Activated naive CD4-positive, alpha-beta T cell (primary cell): ENCODE measurements at places on chromosomes 6 and 20.

DNA sequence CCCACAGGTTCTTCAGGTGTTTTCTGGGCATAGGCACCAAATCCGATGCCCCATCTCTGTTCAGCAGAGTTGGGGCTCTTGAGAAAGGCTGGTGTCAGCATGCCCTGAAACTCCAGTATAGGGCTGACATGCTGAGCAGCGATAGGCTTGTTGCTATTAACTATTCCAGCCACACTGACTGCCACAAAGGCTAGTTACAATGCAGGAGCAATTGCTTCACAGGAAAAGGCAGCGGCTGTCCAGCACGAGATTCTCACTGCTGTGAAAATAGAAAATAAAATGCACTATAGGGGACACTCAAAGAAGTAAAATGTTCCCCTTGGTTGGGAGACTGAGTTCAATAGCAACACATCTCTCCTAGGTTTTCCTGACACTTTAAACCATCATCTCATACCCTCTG lies 112.4 kb downstream of the BFSP1 start:
- no peak for DNase-seq

DNA sequence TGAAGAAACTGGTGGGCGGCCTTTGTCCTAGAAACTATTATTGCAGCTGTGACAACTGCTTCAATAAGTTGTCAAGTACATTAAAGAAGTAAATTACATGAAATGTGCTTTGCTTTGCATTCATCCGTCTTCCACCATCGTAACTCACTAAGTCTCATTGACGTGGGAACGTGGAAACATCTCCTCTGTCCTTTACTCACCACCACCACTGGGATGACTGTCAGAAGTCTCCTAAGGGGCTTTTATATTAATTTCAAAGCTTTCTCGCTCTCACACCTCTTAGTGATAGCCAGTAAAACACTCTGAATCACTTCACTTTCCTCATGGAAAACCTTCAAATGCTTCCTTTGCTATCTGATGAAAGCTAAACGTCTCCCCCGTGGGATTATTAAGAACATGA lies 111.9 kb upstream of the SLC2A12 start:
- DNase-seq: no peak

DNA sequence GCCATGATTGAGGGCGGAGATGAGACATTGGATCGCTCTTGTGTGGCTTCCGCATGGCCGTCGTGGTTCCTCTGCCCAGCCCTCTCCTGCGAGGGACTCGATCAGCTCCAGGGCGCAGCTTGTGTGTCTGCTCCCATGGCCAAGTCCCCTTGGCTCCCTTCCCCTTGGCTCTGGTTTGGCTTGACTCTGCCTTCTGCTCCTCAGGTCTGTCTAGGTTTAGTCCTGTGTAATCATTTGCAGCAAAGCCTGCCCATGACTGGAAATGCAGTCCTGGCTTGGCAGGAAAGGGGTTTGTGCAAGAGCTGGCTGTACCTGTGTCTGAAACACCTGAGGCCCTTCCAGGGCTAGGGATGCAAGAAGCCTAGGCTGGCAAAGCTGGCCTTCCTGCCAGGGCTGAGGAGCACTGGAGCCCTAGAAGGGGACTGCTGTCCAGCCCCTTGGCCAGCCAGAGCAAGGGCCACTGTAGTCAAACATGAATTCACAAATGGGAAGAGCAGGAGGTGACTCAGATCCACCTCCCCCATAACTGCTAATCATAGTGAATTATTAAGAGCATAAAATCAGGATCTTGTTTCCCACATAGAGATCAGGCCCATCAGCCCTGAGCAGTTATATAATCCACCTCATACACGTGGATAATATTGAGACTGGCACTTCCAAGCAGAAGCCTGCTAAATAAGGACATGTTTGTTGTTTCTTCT lies 196.8 kb downstream of the FARS2 start:
- no peak for DNase-seq

- DNase-seq: no peak
Observed at GRCh38 chr20:44587035-44587980, 4.9 kb downstream of the PKIG start.

DNA sequence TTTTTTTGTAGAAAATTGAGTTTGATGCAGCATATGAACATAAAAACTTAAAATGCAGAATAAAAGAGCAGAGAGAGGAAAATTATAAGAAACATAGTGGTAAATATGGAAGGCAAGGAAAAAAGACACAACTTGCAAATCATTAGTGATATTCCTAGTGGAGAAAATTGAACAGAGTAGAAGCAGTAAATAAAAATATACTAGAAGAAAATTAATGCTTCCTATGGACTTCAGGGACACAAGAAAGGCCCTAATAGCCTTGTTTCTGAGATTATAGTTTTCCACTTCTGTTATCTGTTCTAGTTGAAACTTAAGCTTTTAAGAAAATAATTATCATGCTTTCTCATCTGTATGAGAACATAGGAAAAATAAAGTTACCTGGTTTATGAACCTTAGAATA lies 25.6 kb upstream of the ADIG start:
- no peak for DNase-seq

- DNase-seq: no peak
Observed at GRCh38 chr20:40966103-40966502, 62.5 kb upstream of the TOP1 start.

DNA sequence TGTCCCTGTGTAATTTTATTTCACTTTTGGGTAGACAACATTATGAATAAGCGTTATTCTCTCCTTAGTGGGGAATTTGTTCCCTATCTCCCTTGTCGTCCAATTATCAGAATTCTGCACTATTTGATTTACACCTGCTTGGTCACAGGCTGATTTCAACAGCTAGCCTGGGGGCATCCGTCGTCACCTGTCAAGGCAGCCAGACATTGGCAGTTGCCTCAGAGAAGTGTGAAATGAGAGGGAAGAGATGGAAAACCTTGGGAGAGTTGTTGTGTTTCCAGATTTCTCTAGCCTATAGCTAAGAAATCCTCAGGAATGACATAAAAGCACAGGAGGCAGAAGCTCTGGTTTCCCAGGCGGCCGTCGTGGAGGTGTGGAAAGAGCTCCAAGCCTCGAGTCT lies 891 bp upstream of the GHRH start:
- DNase-seq: no peak

- DNase-seq: no peak
Observed at GRCh38 chr6:107636486-107636885, 146.6 kb downstream of the SOBP start.

DNA sequence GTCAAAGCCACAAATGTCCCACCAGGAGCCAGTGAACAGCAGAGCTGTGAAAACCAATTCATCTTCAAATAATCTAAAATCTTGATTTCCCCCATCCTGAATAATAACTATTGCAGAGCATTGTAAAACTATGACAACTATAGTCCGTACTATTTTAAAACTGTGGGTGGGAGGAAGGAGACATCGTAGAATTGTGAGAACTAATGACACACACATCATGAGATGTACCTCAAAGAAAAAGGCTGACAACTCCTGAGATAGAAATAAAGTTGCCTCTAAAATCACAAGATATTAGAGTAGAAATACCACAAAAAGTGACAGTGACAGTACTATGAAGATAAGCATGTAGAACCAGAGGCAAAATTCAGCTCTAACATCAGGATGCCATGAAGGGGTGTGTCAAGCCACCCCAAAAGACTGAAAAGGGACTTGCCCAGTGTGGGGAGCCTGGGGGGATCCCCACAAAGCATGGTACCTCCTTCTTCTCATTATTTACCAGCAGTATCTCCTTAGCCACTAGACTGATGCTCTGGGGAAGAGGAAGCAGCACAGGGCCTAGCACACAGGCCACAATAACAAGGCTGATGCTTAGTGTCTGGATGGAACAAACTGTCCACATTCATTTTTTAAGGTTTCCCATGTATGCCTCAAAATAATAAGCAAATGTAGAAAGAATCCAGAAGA lies 13.4 kb downstream of the NAPB start:
- DNase-seq: no peak

DNA sequence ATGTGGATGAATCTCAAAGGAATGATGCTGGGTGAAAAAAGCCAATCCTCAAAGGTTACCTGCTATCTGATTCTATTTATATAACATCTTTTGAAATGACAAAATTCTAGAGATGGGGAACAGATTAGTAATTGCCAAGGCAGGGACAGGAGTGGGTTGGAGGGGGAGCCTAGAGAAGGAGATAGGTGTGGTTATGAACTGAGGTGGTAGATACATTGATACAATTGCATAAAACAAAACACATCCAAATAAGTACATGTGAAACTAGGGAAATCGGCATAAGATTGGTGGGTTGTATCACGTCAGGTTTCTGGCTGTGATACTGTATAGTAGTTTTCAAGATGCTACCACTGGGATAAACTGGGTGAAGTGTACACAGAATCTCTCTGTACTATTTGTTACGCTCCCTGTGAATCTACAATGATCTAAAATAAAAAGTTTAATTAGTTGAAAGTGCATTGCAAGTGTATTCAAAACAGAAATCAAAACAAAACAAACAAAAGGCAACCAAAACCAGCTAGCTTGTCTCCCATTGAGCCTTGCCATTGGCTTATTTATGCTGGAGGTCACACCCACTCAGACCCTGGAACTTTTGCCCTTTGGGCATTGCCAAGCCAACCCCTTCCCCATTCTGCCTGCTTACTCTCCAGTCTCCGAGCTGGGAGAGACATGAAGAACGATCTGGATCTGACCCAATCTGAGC lies 27.8 kb downstream of the PPP1R16B start:
- no peak for DNase-seq

- no peak for DNase-seq
Observed at GRCh38 chr6:16058929-16059345, 69.9 kb upstream of the MYLIP start.

- DNase-seq: no peak
Observed at GRCh38 chr6:126529637-126530362, 189.9 kb downstream of the CENPW start.

- DNase-seq: no peak
Observed at GRCh38 chr20:64103871-64104666, 3.3 kb downstream of the NPBWR2 start.

GRCh38 chr20:21395666-21396598 lies 1.4 kb downstream of the NKX2-4 start:
- DNase-seq: peak; percentile 30

DNA sequence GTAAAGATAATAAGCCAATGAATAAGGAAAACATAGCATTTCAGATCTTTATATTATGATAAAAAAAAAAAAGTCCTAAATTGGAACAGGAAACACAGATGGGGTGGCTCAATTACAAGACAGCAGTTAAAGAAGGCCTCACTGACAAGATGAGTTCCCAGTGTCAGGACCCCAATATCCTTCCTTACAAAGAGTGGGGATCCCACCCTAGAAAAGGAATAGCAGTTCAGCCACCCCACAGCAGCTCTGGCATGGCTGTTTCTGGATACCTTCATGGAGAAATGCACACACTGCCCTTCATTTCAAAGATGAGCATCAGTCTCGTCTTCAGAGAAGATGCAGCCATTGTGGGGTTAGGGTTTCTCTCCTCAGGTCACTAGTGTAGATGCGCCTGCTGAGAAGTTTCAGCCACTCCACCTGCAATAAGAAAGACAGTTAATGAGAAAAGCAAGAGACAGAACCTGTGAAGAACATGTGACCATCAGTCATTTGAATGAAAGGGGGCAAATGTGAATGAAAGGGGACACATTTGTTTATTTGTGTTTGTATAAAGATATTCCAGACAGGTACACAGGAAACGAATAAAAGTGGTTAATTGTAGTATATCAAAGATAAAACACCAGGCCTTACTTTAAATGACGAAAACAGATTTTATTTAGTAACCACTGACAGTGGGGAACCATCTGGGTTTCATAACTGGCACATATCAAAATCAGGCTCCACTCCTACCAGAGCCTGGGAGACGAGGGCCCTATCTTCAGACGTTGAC lies 121.3 kb upstream of the PRSS16 start:
- no peak for DNase-seq

DNA sequence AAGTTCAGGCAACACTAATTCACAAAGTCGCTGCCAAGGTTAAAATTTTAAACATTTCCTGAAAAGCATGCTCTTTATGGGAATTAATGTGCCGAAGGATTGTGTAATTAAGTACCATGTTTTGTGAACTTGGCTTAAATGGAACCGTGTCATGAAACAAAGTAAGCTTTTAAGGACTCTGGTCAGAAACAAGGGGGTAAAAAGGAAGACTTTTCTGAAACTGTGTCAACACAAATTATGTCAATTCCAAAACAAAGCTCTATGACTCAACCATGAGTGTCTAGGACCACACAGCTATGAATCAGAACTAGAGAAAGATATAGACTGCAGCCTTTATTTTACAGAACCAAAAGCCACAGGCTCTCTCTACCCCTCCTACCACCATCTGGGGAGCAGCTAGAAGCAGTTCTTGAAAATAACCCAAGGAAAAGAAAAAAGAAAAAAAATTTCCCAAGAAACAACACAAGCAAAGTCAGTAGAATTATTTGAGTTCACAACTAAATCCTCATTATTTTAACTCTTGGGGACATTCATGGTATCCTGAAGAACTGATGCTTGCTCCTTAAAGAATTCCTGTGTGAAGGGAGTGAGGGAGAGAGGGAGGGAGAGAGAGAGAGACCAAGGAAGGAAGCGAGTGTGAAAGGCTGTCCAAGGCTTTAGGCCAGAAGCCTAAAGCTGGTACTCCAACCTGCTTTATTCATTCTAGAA lies 81.9 kb downstream of the ZMYND8 start:
- no peak for DNase-seq

DNA sequence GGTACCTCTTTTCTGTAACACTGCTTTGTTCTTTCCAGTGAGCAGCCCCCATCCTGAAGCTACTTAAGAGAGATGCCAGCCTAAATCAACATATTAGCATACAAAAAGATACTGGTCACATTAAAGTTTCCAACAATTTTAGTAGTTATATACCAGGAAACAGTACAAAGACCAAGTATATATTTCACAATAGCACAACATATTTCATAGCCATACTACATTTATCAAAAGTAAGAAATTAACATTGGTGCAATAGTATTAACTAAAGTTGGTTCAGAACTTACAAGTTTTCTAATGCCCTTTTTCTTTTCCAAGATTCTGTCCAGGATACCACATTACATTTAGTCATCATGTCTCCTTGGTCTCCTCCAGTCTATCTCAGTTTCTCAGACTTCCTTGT lies 641.0 kb upstream of the GJE1 start:
- no peak for DNase-seq

DNA sequence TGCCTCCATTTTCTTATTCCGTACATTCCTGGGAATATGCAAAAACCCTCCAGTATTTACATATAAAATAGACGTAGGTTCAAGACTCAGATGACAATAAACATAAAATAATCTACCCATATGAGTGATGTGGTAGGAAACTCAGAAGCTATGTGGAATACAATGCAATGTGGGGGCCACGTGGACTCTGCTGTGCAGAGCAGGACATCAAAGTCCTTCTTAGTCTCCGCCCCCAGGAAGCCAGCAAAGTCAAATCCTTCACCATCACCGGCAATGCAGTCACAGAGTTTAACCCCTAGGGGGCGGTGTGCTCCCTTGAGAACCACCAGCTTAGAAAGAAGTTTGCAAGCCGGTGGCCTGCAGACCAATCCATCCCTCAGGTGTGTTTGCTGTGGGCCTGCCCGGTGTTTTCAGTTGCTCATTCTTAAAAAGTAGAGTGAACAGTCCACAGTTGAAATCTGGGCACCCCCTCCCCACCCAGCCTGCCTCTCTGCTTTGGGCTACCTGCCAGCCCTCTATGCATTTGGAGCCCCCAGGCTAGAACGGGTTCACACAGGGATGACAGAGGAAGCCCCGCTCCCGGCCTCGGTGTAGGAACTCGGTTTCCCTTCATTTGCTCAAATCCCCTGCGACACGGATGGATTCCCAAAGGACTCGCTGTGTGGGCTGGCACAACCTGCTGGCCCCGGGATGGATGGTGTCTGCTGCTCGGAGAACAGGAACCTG lies 59.9 kb downstream of the SULF2 start:
- peak; percentile 30 for DNase-seq

- no peak for DNase-seq
Observed at GRCh38 chr6:155909710-155910109, 454.1 kb upstream of the NOX3 start.
